ENCODE measurements at places on chromosomes 2 and 18.

GRCh38 chr18:6807515-6808257, 78.2 kb downstream of the ARHGAP28 start:
- no peak for DNase-seq

DNA sequence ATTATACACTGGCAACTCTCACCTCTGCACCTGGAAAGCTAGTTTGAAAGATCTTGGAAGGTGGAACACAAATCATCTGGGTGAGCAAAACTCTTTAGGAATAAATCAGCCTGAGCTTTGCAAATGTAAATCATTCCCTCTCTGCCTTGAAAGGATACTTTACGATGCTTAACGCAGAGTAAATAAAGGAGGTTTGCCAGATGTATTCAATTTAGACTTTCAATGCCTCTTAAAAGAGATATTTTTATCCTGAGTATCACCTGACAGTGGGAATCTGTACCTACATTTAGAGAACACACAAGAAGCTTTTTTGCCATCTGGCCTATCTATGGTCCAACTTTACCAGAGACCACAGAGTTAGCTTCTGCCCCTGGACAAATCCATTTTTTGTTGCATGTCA, 983.2 kb upstream of the CDH2 start:
- DNase-seq = no peak

DNA sequence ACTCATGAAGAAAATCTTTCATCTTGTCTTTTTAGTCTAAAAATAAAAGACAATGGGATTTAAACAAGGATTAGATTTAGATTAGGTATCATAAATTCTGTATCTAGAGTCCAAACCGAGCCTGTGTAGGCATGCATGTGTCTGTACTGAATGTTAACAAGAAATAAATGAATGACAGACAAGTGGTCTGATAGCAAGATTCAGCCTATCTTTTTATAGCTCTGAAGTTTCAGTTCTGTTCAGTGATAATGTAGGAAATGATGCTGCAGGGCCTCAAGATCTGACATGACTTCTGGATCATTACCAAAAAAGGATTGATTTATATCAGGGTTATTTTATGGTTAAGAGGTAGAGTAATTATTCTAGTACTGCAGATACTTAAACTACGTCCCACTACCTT, 137.0 kb upstream of the ATP5MC3 start:
- no peak for DNase-seq

GRCh38 chr2:119723186-119723585, 36.5 kb upstream of the PTPN4 start:
- DNase-seq = no peak

DNA sequence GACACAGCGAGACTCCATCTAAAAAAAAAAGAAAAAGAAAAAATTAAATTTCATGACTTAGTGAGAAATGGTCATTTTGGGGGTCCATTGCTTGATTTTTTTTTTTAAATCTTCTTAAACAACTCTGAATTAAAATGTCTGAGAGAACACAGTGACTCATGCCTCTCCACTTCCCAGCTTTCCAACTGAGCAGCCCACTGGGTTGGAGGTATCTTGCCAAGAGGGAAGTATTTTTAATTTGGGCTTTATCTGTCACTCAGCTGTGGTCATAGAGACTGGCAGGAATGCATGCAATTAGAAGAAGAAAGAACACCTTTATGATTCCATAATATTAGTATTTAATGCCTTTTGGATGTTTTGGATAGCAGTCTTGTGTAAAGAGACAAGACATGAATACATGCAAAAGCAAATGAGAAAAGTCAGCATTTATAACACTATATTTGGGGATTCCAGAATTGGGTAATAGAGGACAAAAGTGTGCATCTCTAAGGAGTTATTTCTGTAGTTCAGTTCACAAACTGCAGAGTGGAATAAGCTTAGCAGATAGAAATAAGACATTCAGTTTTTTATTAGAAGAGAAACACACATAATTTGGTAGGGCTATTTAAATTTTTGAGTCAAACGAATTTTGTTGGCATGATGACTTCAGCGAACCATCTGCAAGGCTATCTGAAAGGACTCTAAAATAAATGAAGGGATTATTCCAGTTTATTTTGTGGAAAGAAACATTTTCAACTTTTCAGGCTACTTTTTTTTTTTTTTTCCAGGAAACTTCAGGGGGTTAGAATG, 254.8 kb downstream of the TGIF1 start:
- no peak for DNase-seq

DNA sequence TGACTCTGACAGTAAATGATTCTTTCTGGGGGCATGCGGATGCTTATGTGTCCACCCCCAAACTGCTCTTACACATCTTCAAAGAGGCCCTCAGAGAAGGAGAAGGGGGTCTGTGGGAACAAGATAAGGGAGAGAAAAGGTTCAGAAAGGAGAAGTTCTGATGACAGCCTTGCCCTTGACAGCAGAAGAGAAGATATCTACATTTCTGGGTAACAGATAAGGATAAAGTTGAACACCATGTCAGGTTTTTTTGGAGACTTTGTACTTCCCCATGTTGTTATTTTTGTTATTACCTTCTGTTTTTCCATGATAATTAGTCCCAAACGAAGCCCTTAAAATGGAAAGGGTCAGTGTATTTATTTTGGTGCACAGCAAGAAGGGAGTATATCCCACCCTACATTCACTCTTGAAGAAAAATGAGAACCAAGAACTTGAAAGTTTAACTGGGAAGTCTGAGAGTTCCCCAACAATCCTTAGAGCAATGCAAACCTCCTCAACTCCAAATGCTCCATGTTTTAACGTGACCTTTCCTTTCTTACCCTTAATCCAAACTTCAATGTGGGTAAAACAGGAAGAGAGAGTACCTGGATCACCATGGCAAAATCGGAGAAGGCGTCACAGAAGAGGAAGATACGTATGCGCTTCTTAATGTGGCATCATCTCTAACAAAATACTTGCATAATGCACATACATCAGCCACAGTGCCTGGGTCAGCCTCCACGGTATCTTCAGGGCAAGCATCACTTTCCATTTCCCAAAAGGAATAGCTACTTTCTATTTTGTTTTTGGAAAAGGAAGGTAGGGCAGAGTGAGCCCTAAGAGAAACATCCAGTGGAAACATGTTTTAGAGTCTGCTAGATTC, 264.6 kb upstream of the STON1 start:
- DNase-seq = no peak

- DNase-seq = peak; percentile 84
These were observed 25.7 kb upstream of the CRIM1 start for GRCh38 chr2:36329746-36330472.

- no peak for DNase-seq
These were observed 54.7 kb upstream of the RIOK3 start for GRCh38 chr18:23398401-23398800.

GRCh38 chr2:136254681-136255080, 136.7 kb upstream of the CXCR4 start:
- DNase-seq = no peak

GRCh38 chr2:196399722-196400691, 228.6 kb upstream of the STK17B start:
- peak; percentile 72 for DNase-seq

DNA sequence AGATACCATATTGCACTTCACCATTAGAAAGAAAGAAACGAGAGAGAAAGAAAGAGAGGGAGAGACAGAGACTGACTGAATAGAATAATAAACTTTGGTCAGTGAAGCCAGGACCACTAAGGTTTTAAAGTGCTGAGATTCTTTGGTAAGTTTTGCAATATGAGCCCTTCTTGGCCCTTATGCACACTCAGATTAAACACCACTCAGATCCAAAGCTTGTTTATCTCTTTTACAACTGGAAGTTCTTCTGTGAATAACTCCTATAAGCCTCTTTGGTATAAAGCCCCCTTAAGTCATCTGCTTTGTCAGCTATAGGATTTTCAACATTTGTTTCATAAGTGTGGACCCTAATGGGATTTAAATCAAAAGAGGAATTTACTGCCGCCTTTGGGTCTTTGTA, 40.8 kb downstream of the PID1 start:
- DNase-seq = no peak

- no peak for DNase-seq
These were observed 19.7 kb upstream of the ARHGAP25 start for GRCh38 chr2:68714866-68715265.

- DNase-seq = no peak
These were observed 113.8 kb downstream of the AGAP1 start for GRCh38 chr2:235607546-235608199.

GRCh38 chr2:1856922-1857321, 112.6 kb upstream of the PXDN start:
- DNase-seq = peak; percentile 20

- peak; percentile 95 for DNase-seq
These were observed at the start of gene SP9 for GRCh38 chr2:174334781-174335251. SP9 (plus strand) TSS chr2:174334954; CDS start chr2:174335093, 139 bp downstream.

DNA sequence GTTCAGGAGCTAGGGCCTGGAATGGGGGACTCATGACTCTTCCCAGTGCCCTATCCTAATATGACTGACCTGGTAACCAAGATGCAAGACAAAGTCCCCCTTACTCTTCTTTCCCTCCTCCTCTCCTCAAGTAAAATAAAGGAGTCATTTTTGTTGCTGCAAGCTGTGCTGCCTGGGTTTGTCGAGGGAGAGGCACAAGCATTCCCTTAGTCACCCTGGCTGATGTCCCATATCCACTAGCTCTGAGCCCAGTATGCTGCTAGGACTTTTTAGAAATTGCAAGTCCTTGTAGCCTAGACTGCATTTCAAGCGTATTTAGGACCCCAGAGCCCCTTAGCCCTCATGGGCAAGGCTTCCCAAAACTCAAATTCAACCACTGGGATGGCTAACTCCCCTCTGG, 338.5 kb upstream of the SETBP1 start:
- DNase-seq = peak; percentile 4

- DNase-seq = peak; percentile 8
These were observed 13.9 kb downstream of the ARPC2 start for GRCh38 chr2:218230882-218231281.

DNA sequence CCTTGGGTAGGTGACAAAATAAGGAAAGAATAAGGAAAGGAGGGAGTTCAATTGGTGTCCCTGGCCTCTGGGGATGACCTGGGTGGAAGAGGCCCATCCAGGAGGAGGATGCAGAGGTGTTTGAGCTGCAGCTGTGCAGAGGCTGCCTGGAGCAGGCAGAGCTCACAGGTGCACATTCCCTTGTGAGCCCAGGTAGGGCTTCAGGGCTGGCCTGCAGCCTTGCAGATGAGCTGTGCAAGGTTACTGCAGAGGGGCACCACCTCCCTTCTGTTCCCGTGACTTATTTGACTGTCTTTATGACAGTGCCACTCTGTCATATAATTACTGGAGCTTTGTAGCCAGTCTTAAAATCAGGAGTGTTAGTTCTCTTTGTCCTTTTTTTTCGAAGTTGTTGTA, 263.2 kb upstream of the HS6ST1 start:
- no peak for DNase-seq

GRCh38 chr2:109368798-109369197, 239.8 kb downstream of the SH3RF3 start:
- DNase-seq = no peak

DNA sequence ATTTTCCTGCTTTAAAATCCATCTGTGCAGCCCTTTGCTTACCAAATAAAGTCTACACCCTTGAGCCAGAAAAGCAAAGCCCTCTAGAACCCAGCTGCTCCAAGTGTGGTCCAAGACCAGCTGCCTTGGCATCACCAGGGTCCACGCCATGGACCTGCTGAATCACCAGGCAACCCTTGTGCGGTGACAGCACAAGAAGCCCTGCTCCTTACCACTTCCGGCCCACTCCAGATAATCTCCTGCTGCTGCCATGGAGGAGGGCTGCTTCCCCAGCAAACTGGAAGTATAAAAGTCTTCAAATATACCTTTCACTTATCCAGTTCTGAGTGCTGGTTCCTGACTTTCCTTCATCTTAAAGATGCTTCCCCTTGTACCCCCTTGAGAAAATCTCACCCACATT, 106.0 kb upstream of the PKDCC start:
- DNase-seq = no peak

DNA sequence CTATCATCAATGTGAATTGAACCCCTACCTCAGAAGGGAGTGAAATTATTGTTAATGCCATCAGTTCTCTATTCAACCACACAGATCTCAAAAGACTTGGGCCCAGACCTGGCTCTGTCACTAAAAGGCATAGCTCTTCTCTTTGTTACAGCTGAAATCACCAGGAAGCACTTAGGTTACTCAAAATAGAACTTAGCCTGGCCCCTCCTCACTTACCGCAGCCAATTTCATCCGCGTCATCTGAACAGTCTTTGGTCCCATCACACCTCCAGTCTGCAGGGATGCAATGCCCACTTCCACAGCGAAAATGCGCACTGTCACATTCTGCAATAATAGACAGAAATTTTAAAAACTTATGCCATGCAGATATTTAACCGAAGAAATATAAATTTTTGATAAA, 41.8 kb downstream of the LRP2 start:
- no peak for DNase-seq

- no peak for DNase-seq
These were observed 8.4 kb upstream of the CREG2 start for GRCh38 chr2:101395545-101396315.

- no peak for DNase-seq
These were observed 32.5 kb downstream of the PTPN18 start for GRCh38 chr2:130388221-130388907.

DNA sequence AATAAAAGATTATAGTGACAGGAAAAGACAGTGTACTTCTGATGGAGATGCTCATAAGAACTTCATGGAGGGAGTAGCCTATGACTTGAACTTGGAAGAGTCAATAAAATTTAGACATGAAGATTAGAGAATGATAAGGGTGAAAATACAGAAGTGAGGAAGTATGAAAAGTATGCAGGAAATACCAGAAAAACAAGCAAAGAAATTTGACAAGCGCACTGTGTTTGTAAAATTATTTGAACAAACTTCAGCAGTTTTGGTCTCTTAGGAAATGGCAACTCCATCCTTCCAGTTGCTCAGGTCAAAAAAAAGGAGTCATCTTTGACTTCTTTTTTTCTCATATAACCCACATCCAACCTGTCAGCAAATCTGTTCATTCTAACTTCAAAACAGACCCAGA, 864.0 kb upstream of the ZEB2 start:
- DNase-seq = no peak

DNA sequence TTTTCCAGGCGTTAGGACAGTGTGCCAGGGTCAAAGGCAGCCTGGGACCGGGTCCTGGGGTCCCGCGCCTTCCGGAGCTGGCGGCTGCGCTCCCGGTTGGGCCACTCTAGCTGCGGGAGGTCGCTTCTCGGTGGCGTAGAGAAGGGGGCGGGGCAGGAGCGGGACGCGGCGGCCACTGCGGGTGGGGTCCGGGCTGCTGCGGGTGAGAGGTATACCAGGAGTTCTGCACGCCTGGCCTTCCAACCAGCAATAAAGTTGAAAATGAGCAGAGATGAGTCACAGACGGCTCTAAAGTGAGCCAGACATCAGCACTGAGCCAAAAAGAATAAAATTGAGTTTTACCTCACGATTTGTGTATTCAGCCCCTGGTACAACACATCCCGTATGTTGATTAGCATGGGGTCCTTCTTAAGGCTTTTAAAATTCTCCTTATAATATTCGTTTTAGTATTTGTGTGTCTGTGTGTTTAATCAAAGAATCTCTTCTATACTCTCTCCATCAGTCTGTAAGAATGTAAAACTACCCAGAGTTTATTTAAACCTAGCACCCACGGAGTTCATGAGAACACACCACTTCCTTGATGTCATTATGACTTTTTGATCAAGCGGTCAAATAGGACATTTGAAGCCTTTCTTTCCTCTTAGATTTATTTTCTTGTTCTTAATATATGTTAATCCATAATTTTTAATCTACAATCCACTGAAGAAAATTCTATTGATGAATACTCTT, at the start of gene C1GALT1C1L:
C1GALT1C1L (minus strand) TSS at position 108 of the 729 bp plus-strand sequence; CDS start at position 1, 107 bp downstream.
- DNase-seq = peak; percentile 56

GRCh38 chr18:39636931-39637330, 2071.3 kb upstream of the CELF4 start:
- no peak for DNase-seq

- no peak for DNase-seq
These were observed 393.6 kb downstream of the ZEB2 start for GRCh38 chr2:144126302-144126701.
